ENCODE measurements at places on chromosomes 3 and 15.

DNA sequence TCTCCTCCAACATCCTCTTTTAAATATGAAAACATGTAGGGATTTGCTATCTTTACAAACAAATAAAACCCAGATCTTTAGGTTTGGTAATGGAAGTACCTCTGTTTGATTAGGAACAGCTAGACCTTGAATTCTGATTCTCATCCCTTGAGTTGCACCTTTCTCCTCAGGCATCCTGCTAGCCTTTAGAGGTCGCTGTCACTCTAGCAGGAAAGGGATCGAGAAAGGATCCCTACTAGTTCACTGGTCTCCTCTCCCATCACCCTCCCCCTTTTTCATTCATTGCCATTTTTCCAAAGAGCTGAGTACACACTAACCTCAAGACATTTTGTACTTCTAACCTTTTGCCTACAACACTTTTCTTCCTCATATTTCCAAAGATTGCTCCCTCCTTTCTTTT, 569.8 kb downstream of the RBMS3 start:
- DNase-seq: peak; percentile 7

DNA sequence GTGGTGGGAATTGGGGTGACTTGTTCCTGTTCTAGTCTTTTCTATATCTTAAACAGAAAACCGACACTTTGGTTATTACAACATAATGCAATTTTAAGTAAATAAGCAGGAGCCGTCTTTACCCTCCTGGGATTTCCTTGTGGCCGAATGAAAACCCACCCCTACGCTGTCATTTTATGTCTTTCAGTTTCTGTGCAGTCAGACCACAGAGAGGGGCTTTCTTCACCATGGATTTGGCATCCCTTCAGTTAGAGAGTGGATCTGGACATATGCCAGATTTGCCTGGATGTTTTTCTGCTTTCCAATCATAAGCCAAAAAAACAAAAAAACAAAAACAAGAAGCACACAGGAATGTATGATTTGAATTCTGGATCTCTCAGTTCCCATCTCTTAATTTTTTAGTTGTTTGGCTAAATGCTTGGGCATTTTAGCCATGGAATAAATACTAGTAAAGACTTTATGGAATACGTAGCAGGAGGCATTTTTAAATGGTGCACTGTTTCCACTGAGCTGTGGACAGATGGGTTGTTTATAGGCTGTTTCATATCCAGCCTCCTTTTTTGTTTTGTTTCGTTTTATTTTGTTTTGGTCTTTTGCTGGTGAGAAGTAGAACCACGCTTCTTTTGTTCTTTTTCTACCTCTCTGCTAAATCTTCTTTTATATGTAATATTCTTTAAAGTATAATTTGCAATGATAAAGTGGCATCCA, 272.9 kb downstream of the FEZF2 start:
- no peak for DNase-seq

DNA sequence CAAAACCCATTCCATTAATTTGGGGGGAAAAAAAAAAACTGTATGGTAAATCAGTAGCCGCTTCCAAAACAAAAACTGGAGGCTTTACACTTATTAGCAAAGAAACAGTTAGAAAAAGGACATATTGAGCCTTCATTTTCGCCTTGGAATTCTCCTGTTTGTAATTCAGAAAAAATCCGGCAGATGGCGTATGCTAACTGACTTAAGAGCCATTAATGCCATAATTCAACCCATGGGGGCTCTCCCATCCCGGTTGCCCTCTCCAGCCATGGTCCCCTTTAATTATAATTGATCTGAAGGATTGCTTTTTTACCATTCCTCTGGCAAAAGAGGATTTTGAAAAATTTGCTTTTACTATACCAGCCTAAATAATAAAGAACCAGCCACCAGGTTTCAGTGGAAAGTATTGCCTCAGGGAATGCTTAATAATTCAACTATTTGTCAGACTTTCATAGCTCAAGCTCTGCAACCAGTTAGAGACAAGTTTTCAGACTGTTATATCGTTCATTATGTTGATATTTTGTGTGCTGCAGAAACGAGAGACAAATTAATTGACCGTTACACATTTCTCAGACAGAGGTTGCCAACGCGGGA, 9.4 kb upstream of the RPL24 start:
- no peak for DNase-seq

DNA sequence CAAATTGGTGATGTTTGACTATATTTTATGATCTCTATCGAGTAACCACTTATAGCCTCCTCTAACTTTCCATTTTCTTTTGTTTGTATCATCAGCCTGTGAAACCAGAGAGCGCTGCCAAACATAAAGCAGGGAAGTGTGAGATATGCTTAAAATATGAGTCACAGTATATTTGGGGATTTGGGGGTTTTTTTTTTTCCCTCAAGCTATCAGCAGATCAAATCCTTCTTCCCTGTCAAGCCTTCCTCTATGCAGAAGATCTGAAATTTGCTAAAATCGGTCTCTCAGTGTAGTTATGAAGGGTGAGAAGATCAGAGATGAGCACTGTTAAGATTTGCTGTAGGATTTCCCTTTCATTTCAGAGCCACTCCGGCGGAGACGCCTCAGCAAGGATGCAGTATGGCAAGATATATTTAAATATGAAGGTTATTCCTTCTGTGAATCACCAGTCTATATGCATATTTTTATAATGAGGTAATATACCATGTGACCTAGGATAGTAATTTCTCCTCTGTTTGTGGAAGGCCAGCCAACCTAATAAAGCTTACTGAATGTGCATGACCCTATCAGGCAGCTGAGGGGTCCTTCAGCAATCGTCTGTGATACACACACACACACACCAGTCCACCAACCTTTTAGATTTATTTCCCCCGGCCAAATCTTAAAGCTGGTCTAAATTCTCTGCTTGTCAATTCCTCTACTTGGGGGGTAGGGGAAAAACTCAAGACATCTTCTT, 474.1 kb downstream of the FOXP1 start:
- no peak for DNase-seq

- DNase-seq: no peak
Observed at GRCh38 chr3:130934442-130935089, 40.7 kb downstream of the ATP2C1 start.

DNA sequence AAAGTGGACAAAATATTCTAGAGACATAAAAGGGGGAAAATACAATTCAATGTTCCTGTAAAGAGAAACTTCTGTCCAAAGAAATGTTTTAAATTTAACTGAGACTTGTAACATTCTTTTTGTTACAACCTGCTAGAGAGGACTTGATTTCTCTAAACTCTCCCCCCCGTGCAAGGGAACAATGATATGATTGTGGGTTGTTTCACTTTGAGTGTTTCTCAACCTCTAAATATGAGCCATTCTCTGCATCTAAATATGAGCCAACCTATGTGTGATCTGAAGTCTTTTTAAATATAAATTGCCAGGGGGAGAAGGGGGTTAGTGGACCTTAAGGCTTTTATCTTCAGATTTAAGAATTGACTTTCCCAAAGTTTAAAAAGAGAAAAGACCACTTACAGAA, 14.6 kb downstream of the ZNF860 start:
- no peak for DNase-seq

GRCh38 chr3:186923241-186923640, 7.1 kb upstream of the ST6GAL1 start:
- DNase-seq: no peak

- no peak for DNase-seq
Observed at GRCh38 chr3:11610044-11610671, 33.6 kb downstream of the VGLL4 start.

- DNase-seq: no peak
Observed at GRCh38 chr3:186920301-186920700, 10.0 kb upstream of the ST6GAL1 start.

DNA sequence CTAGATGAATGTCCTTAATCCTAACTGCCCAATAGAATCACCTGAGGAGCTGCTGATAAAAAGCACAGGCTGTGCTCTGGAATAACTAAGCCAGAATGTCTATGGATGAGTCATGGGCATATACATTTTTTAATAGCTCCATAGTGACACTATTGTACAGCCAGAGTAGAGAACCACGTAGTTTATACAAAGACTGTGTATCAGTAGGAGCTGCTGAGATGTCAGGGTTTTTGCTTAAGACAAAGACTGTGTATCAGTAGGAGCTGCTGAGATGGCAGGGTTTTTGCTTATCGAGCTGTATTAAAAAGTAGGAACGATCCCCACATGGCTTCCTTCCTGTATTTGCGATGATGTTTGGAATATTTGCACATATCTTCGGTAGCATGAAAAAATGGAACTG, 137.4 kb downstream of the SV2B start:
- DNase-seq: no peak

DNA sequence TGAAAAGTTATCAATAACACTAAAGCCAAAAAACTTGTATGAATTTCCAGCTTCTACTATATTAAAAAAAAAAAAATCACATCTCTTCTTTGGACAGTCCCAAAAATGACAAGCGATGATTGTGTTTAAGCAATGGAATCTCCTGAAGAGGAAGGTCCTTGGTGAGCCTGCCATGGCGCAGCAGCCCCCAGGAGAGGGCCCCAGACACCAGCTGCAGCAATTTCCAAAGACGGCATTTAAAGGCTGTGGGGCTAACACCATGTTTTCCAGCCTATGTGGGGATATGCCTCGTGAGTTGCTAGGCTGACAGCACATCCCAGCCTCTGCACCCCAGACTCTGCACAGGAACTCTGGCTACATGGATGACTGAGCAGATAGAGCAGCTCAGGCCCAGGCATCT, 14.7 kb downstream of the SKIC8 start:
- DNase-seq: no peak

DNA sequence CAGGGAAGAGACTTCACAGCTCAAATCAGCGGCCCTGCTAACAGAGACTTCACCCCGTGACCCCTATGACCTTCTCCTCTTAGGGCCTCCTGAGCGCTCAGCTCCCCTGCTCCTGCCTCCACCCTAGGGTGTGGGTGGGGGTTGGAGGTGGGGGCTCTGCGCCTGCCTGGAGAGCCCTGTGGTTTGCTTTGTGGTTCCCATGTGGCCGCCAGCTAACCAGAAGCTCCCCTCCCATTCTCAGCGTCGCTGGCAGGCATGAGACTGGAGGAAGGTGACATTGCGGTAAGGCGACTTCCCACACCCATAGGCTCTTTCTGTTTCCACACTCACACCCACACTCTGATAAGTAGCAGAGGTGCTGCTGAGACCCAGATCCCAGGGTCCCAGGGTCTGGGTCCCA, 27.6 kb downstream of the XYLB start:
- DNase-seq: no peak

DNA sequence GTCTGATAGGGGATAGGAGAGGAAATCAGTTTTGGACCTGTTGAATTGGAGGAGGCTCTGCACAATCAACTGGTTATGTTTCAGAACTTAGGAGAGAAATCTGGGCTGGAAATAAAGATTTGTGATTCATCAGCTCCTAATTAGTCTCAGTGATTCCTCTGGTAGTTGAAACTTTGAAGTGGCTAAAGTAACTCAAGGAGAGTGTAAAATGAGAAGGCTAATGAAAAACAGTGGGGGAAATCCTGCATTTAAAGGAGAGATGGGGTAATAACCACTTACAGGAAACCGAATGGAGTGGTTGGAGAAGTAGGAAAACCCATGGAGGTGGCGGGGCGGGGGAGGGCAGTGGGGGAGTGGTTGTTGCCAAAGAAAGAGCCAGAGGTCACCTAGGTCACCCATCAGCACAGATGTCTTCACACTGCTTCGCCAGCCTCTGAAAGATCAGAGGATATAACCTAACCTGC, 32.6 kb downstream of the MAP2K5 start:
- DNase-seq: no peak

DNA sequence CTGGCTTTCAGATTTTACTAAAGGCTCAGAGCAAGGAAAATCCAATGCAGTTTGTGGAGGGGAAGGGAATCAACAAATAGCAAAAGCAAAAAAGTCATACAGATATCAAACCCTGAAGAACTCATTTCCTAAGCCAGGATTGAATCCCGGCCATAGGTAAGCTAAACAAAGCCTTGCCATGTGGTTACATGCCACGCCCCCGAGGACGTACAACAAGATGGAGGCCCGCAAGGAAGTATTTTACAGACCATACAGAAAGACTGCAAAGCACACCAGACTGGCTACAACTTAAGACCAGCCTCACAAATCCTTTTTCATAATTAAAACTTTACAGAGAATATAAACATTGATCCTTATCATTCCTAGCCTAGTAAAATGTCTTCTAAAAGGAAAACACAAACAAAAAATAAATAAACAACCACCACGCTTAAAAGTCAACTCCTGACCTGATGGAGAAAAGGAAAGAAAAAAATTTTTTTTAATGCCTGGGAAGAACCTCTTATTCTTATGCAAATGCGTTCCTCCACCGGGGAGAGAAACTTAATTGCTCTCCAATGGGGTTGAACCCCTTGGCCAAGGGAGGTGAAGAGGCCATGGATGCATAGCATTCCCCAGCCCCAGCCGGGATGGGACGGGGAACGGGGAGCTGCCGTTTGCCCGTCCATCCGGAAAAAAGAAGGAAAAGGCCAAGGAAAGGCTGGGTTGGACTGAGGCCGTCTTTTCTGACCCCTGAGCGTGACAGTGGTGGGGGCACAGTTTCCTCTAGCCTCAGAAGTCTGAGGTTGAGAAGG, 39.3 kb downstream of the IL1RAP start:
- no peak for DNase-seq

DNA sequence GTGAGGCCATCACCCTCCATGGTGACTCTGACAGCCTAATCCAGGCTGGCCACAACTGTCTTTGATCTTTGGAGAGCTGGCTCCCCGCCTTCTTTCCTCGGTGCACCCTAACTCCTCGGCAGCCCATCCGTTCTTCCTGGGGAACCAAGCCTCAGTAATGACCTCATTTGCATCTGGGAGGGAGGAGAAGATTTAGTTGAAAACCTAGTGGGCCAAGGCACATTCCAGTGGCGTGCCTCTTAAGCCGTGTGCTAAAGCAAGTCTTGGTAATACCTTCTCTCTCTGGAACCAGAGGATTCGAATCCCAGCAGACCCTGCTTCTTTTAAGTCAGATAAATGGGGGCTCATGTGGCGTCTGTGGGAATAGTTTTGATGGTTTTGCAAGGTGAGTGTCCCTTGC, 233.1 kb downstream of the EBLN2 start:
- no peak for DNase-seq

GRCh38 chr15:27820722-27821121, 278.4 kb downstream of the OCA2 start:
- no peak for DNase-seq

DNA sequence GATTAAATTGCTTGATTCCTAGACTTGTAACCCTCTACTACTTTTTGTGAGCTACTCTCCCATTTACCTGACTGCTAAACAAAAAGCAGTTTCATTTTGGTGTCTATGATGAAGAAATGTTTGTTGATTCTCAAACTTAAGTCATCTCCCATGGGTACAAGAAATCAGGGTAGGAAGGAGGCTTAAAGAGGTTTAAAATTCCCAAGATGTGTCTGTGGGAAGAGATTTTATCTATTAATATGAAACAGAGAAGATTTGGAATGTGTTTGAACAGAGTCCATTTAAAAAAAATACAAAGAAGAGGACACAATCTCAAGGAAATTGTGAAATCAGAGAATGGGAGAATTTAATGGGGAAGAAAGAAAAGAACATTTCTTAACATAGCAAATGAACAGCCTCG, 14.8 kb downstream of the P3H2 start:
- no peak for DNase-seq

DNA sequence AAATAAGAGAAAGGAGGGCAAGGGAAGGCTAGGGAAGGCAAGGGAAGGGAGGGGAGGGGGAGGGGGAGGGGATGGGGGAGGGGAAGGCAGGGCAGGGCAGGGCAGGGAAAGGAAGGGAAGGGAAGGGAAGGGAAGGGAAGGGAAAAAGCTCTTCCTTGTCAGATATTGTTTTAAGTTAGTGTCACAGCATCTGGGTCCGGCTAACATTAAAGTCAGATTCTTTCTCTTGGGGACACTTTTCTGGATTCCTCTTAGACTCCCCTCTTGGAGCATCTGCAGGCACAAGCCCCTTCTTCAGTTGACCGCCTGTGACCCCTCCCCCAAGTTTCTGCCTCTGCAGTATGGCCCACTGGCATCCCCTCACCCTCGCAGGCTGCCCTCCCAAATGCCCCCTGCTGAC, 26.0 kb downstream of the BFSP2 start:
- DNase-seq: no peak
